Skeletal muscle cell (primary cell): ENCODE measurements at places on chromosomes 2 and 18.

- no peak for DNase-seq
These were observed 15.7 kb downstream of the NDUFV2 start for GRCh38 chr18:9117980-9118841.

DNA sequence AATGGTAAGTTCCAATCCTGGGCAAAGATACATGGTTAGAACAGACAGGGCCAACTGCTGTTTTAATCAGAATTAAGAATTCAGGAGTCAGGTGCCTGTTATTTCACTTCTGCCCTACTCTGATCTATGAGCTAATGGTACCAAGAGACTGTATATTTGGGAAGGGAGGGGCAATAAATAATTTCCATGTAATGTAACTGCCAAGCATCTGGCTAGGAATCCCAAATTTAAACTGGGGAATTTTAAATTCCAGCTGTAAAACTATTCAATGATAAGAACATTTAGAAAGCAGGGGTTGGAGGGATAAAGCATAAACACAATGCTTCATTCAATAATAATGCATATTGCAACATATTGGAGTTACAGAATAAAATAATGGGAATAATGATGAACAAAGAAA is 49.7 kb downstream of the SCN7A start:
- no peak for DNase-seq

DNA sequence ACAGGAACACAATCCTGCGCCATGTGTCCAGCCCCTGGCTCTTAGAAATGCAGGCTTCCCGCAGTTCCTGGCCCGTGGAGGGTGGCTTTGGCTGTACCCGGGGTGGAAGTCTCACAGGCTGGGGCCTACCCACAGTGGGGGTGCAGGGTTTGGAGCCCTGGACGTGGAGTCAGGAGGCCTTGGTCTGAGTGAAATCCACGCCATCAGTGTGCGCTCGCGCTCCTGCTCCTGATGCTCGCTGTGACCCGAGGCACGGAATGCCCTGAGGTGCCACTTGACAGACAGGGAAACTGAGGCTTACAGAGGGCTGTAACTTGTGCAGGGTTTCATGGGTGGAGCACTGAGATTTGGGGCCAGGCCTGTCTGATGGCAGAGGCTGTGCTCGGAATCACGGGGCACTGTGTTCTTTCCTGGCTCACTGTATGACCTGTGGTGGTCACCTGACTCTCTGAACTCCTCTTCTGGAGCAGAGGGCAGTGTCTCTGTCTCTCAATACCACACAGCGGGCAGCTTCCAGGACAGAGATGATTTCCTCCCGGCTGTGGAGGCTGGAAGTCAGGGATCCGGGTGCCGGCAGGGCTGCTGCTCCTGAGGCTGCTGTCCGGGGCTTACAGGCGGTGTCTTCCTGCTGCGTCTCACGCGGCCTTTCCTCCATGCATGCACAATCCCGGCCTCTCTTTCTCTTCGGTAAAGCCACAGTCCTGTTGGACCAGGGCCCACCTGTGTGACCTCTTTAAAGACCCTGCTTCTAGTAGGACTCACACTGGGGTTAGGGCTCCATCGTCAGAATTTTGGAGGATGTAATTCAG is 25.9 kb upstream of the ALLC start:
- no peak for DNase-seq

GRCh38 chr18:53698907-53699306 is 525.6 kb downstream of the MBD2 start:
- DNase-seq: no peak

GRCh38 chr2:42918041-42918440 is 125.7 kb upstream of the HAAO start:
- DNase-seq: no peak

DNA sequence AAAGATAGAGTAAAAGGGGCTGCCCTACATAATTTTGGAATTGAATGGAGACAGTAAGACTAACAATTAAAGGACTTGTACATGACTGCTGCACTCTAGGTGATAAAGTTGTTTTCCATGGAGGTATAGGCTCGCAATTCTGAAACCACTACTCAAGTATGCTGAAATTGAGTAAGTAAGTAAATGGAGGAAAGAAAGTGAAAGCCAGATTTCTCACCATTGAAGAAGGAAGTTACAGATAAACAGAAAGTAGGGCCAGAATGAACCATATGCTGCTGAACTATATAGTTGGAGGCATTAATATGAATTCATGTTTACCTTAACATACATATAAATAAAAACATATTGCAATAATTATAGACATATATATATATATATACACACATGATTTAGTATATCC is 225.7 kb upstream of the ST6GAL2 start:
- no peak for DNase-seq

DNA sequence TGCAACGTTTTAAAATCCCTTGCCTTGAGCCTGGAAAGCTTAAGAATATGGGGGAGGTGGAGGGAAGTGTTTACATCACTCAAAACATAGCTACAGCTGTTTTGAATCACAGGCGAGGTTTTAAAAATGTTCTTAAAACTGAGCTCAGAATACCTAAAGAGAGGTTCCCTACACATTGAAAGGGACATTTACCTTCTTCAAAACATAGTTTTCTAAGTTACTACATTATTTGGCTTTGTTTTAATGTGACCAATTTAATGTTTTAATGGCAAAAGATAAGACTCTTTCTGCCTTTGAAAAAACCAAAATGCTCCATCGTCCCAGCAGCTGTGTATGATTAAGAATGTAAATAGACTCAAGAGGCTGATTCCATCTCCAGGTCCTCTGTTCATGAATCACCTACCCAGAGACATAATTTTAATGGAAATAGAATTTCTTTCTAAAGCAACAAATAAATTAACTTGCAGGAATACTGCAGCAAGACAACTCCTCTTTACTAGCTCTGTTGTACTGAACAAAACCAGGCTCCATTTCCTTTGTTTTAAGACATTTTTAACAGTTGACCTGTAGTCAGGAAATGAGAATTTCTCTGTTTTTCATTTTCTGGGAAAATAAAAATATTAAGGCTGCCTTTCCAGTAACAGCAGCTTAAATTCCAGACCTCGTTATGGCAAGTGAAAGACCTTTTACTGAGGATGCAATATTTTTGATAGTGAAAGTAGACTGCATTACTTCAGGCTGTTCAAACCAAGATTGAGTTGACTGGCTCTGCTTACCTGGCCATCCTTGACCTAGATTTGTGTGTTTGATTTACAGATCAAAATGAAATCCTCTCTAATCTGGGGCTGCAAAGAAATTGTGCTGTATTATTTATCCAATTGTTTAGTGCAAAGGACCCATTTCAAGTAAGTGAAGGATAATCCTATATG is 33.7 kb upstream of the WDR75 start:
- no peak for DNase-seq

GRCh38 chr2:65608916-65609315 is 176.5 kb upstream of the SPRED2 start:
- no peak for DNase-seq

DNA sequence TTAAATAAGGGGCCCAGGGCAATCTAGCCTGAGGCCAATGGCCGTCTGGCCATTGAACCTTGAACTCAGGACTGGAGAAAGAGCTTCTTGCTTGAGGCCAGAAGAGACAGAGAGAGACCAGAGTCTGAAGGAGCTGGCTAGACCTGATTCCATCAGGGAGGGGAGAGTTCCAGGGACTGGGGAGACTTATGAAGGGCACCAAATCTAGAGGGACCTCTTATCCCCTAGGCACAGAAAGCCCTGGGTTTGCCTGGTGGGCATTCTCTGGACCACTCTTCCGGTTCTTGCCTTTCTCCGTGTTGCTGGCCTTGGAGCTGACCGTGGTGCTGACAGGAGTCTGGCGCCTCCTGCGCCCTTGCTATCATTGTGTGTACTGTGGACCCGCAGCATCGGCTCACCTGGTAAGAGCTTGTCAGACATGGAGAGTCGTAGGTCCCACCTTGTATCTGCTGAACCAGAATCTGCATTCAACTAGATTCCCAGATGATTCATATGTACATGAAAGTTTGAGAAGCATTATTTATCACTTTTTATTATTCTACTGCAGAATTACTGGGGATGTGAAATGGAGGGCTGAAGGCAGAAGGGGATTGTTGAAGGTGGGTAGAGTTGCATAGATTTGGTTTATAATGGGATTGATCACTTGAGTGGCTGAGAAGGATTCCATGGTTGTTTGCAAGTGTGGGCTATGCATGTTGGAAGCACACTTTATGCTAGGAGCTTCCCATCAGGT is 4.3 kb upstream of the TRPM8 start:
- DNase-seq: no peak

DNA sequence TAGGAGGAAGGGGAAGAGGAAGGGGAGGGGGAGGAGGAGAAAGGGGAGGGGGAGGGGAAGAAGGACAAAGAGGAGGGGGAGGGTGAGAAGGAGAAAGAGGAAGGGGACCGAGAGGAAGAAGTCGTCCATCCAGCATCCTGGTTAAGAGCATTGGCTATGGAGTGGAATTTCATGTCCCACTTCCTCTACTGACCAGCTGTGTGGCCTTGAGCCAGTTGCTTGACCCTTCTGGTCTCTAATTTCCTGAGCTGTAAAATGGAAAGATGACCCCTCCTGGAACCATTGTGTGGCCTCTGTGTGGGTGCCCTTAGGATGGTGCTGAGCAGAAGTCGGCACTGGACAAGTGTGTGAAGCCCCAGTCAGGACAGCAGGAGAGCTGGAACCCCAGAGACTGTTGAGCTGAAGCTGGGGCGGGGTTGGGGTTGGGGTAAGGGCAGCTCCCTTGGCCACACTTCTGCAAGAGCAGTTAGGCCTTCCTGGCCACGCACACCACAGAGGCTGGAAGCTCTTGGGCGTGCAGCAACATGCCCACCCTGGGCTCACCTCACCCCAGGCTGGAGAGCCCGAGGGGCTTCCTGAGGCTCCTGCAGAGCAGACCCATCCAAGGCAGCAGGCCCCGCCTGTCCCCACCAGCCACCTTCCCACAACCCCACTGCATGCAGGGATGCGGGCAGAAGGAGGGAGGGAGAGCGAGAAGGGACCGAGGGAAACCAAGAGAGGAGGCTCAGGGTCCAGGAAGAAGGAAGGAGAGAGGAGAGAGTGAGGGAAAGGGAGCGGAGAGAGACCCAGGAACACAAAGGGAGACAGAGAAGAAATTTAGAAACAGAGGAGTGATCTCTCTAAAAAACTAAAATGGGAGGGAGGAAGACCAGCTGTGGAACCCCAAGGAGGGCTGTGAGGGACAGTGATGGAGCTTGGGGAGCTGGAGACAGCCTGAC is 16.2 kb downstream of the ADRA2B start:
- DNase-seq: no peak
